ENCODE measurements at places on chromosomes 2 and 18.

DNA sequence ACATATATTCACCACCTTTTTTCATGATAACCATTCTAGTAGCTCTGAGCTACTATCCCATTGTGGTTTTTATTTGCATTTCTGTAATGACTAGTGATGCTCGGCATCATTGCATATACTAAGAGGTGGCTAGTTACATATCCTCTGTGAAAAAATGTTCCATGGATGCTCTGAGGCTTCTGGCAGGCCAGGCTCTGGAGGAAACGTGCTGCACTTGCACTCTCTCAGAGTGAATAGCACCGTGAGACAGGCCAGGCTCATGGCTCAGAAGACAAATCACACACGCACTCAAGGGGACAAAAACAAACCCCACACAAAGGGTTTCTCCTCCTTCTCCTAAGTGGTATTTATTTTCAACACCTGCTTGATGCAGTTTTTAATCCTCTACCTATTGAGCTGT, 1085.3 kb upstream of the CNTNAP5 start:
- DNase-seq, result no peak

DNA sequence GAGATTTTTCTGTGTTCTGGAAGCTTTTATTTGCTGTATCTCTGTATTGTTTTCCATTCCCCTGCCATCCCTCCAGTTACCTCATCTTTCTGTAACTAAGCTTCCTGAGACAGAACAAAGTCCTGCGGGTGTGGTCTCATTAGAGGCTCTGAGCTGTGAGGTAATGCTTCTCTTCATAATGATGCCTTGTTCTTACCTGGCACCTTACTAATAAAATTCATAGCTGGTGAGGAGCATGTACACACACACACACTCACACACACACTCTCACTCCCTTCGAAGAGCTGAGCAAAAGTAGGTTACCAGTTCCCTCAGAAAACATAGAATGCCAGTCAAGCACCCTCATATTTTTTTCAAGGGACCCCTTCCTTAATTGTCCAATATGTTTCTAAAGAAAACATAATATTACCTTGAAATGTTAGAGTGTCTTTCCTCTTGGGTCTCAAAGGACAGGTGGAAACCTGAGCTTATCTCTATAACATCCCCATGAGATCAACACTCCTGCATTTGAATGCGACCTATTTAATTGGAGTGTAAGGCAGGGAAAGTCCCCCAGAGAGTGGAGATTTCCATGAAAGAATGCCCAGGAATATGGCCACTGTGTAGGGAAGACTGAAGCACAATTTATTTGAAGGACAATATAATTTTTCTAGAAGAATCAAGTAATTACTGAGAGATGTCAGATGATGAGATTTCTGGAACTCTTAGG, 161.6 kb upstream of the NCK2 start:
- no peak for DNase-seq

DNA sequence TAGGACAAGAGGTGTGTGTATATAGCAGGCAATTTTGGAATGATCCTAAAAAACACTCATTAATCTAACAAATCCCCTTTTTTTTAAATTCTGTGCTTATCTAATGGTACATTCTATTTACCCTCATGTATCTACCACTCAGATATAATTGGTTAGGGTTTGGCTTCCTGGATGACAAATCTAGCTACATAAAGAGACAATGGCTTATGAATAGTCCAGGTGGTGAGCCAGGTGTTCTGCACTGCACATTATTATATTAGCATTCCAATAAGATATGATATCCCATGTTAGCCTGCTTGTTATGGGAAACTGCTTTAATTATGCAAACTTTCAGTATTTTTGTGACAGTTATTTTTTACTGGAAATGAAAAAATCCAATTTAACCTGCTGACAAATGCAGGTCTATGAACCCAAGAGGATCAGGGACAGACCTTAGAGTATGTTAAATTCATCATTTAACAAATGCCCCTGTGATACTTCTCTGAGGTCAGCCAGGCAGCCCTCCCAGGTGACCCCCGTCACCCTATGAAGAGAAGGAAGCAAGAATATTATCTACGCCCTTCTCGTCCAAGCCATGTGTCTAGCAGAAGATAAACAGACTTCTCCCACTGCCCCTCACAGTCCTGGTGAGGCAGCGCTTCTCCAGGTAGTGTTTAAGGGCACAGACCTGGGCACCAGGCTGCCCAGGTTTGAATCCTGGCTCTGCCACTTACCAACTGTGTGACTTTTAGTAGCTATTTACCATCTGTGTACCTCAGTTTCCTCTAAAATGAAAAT, 83.0 kb downstream of the ADD2 start:
- DNase-seq, result no peak

GRCh38 chr18:25167612-25168410, 184.2 kb downstream of the ZNF521 start:
- peak; percentile 86 for DNase-seq

- DNase-seq, result no peak
These were observed 167.9 kb downstream of the PAX3 start for GRCh38 chr2:222130855-222131254.

DNA sequence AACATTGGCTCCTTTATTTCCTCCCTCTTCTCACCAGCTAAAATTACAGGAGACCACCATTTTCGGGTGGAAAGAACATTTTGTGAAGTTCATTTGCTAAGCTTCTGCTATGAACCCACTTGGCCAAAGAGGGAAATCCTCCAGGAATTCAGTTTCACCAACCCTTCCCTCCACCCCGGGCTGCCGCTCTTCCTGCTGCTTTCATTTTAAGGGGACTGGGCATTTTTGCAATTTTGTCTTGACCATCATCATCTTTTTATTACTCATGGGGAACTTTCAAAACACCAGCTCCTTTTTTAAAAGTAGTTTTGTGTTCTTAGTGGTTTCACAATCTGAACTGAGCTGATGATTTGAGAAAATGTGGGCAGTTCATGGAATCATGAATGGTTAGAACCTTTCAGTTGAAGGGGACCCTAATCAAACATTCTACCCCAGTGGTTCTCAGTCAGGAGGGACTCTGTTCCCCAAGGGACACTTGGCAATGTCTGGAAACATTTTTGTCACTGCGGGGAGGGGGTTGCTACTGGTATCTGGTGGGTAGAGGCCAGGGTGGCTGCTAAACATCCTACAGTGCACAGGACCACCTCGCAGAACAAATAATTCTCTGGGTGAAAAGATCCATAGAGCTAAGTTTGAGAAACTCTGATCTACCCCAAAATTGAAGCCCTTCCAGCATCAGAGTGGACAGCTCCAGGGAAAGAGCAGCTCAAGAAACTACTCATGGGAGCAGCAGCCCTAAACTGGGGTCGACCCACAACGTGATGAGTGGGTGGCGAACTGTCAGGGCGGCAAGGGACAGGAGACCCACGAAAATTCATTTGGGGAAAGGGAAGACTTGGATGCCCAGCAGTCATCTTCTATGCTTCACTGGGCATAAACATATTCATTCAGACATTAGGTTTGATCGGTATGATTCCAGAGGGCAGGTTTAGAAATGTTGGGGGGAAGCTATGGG, 92.9 kb downstream of the ACKR3 start:
- no peak for DNase-seq

Measured in NCI-H187 treated with DMSO at 0.1 percent for 48 hours (cell line).